ENCODE measurements at places on chromosomes 5 and 9. TPM values are rescaled to one million over a fixed set of nuclear protein-coding genes. Genes with fewer than 3 reads are reported as not detected.

DNA sequence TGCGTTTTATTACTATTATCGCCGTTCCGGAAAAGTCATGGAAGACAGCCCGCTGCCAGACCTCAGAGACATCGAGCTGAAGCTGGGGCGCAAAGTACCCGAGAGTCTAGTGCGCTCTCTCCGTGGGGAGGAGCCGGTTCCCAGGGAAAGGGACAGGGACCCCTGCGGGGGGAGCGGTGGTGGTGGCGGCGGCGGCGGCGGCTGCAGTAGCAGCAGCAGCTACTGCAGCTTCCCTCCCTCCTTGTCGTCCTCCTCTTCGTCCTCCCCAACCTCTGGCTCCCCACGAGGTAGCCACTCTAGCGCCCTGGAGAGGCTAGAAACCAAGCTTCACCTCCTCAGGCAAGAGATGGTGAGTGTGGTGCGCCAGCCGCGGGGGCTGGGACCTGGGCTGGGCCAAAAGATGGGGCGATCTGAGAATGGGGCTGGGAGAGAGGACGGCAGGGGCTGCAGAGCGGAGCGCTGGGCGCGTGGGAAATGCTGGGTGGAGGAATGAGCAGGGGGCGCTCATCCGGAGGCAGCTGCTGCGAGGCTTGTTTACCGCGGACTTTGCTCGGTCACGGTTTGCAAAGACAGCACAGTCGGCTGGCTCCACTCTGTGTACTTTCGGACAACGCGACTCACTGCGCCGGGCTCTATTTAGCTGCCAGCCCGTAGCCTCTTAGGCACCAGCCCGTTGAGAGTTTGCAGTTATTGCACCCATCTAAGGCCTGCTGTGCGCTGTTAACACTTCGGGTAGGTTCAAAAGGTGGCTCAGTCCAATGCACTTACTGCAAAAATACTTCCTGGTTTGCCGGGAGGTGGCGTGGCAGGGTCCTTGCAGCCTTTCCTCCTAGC is 1.1 kb downstream of the LURAP1L start:
- peak overlapping the region; percentile 98 for H3K4me3 ChIP-seq
- peak; percentile 88 for DNase-seq
- no peaks in the 10 kb centered on the region for H3K4me1 ChIP-seq
- H3K27me3 ChIP-seq = no peaks in the 10 kb centered on the region

Gene FRMPD1
- 0.04 TPM for total RNA-seq

Gene LHFPL2
- total RNA-seq = 26.3 TPM

DNA sequence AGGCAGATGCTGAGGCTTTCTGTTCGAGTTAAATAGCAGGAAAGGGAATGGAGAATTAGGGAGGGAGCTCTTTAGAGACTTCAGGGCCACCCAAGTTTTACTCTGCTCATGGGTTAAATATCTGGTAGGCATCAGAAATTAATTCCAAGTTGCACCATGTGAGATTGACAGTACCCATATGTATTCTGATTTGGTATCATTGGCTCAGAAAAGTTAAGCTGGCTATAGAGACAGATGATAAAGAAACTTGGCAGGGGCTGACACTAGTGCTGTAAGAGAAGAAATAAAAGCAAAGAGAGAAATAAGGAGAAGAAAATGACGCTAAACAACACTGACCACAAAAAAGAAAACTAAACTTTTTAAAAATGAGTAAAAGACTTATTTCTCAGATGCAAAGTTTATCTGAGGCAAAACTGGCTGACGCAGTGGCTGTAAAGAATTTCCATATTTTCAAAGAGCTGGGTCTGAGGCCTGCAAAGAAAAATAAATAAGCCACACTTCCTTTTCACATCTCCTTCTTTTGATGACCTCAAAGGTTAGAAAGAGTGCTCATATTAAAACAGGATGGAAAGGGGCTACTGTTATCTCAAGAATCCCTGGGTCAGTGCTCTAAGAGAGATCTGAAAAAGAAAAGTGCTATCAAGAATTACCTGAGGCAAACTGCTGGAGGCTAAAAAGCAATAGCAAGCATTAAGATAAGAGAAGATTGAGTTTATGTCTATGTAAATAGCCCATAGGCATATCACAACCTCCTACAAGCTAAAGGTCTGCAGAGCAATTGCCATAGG is 399.0 kb upstream of the MEF2C start:
- H3K4me3 ChIP-seq = no peak overlapping the region
- no peak for DNase-seq
- no peaks in the 10 kb centered on the region for H3K4me1 ChIP-seq
- 0 out of 3 replicates have a peak, but pooled peaks cover 1% of the 10 kb centered on the region for H3K36me3 ChIP-seq
- H3K27me3 ChIP-seq = no peaks in the 10 kb centered on the region

- H3K4me1 ChIP-seq = peaks cover 2% of the 10 kb centered on the region
- no peak for DNase-seq
- H3K27me3 ChIP-seq = no peaks in the 10 kb centered on the region
These were observed 6.1 kb upstream of the PANK3 start for GRCh38 chr5:168585119-168585856.

Gene ITGA2
- total RNA-seq = 3.2 TPM

Gene SLC1A3
- total RNA-seq = 18.6 TPM

Gene MAML1
- 51.1 TPM for total RNA-seq

- peaks cover 2% of the 10 kb centered on the region for H3K4me1 ChIP-seq
- H3K27ac ChIP-seq = no peak overlapping the region
- peak; percentile 27 for DNase-seq
- no peak overlapping the region for H3K4me3 ChIP-seq
- no peaks in the 10 kb centered on the region for H3K27me3 ChIP-seq
These were observed 58.9 kb downstream of the ZNF618 start for GRCh38 chr9:113934829-113935676.

DNA sequence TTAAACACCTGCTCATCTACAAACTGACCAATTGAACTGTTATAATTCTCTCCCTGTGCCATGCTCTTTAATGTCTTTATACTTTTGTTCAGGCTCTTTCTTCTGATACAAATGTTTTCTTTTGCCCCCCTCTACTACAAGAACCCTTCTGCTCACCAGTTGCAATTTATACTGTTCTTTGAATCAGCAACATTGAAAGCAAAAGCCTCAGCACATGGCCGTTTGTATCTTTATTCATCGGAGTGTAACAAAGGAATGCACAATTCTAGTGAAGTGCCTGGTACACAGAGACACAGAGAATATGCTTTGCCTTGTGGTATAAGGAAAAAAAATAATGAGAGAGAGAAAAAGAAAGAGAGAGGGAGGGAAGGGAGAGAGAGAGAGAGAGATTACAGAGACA is 547.1 kb downstream of the CDH12 start:
- no peak overlapping the region for H3K27ac ChIP-seq
- no peaks in the 10 kb centered on the region for H3K4me1 ChIP-seq
- no peak overlapping the region for H3K4me3 ChIP-seq
- no peaks in the 10 kb centered on the region for H3K27me3 ChIP-seq
- DNase-seq = no peak

DNA sequence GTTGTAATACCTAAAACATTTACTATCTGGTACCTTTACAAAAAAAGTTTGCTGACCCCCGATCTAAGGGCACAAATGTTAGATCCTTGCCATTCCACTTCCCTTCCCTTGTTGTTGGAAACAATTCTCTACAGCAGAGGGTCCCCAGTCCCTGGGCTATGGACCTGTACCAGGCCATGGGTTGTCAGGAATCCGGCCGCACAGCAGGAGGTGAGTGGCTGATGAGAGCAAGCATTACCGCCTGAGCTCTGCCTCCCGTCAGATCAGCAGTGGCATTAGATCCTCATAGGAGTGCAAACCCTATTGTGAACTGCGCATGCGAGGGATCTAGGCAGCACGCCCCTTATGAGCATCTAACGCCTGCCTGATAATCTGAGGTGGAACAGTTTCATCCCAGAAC is 248.5 kb downstream of the AP3B1 start:
- H3K27ac ChIP-seq = no peak overlapping the region
- DNase-seq = peak; percentile 58
- peaks cover 10% of the 10 kb centered on the region for H3K36me3 ChIP-seq

DNA sequence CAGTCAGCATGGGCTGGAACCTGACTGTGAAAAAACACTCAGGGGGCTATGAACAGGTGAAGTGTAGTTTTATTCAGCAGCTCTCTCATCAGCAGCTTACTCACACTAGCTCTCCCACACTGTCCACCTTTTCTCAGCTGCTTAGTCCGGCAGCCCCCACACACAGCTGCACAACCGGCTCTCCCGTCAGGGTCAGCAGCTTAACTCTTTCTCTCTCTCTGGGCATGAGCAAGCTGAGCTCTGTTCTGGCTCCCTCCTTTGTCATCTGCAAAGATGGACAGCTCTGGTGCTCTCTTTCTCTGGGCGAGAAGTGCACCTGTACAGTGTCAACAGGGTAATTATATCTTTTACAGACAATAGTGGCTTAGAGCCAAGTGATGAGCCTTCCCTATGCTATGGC is 8.2 kb downstream of the DMAC1 start:
- DNase-seq = no peak
- H3K27me3 ChIP-seq = no peaks in the 10 kb centered on the region
- no peak overlapping the region for H3K4me3 ChIP-seq

Gene SLC34A1
- total RNA-seq = not detected

Gene CTSV
- 82.2 TPM for total RNA-seq

DNA sequence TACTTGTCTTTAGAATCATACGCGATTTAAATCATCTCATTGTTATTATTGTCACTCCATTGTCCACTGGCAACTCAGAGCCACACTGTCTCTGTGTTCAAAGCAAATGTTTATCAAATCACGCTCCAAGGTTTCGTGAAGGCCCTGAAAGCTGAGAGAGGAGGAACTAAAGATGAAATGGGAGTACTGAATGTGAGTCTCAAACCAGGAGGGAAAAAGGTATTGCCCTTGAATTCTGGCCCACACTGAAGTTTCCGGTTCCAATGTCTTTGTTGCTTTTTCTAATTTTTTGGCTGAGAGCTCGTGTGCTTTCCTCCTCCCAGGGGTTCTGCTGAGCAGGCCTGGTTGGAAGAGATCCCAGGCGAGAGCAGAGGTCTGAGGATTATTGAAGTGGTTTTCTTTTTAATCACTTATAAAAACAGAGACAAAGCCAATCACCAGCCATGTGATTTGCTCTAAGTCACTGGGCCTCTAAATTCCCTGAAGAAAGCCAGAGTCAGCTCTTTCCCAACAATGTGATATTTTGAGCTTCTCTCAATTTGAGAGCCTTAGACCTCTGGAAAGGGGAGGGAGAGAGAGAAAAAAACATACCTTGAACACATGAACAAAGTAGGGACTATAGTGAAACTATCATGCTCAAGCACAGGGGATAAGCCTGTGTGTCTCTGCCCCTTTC is 420.8 kb upstream of the GRAMD2B start:
- H3K27ac ChIP-seq = no peak overlapping the region
- no peaks in the 10 kb centered on the region for H3K27me3 ChIP-seq
- no peaks in the 10 kb centered on the region for H3K4me1 ChIP-seq
- no peak for DNase-seq
- H3K36me3 ChIP-seq = 0 out of 2 replicates have a peak, but pooled peaks cover 6% of the 10 kb centered on the region
- no peak overlapping the region for H3K4me3 ChIP-seq

DNA sequence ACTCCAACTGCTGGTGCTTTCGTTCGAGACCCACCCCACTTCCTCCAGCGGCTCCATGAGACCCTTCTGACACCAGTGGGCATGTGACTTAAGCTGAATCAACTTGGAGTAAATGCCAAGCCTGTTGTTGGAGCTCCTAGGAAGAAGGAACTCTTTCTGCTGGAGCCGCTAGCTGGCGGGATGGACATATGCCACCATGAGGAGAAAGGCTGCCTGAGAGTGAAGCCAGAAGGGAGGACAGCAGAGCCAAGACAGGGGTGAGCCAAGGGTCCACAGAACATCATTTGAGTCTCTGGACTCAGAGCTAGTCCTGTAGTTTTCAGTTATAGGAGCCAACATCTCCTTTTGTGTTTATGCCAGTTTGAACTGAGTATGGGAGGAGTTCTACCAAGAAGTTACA is 35.9 kb downstream of the ANXA6 start:
- no peaks in the 10 kb centered on the region for H3K4me1 ChIP-seq
- no peak overlapping the region for H3K4me3 ChIP-seq
- no peaks in the 10 kb centered on the region for H3K27me3 ChIP-seq
- H3K27ac ChIP-seq = no peak overlapping the region
- DNase-seq = no peak

GRCh38 chr9:20760246-20760891 is 76.3 kb downstream of the FOCAD start:
- peaks cover 33% of the 10 kb centered on the region for H3K36me3 ChIP-seq
- no peak for DNase-seq
- H3K4me3 ChIP-seq = no peak overlapping the region
- H3K4me1 ChIP-seq = no peaks in the 10 kb centered on the region
- no peak overlapping the region for H3K27ac ChIP-seq

GRCh38 chr5:142726188-142726731 is 40.4 kb upstream of the FGF1 start:
- no peak overlapping the region for H3K27ac ChIP-seq
- DNase-seq = no peak
- no peaks in the 10 kb centered on the region for H3K27me3 ChIP-seq
- no peaks in the 10 kb centered on the region for H3K4me1 ChIP-seq
- no peak overlapping the region for H3K4me3 ChIP-seq

- H3K4me3 ChIP-seq = no peak overlapping the region
- no peaks in the 10 kb centered on the region for H3K36me3 ChIP-seq
- H3K27ac ChIP-seq = no peak overlapping the region
- no peaks in the 10 kb centered on the region for H3K27me3 ChIP-seq
- H3K4me1 ChIP-seq = no peaks in the 10 kb centered on the region
These were observed 369.2 kb downstream of the TLE4 start for GRCh38 chr9:79940919-79941318.

GRCh38 chr5:5985332-5985731 is 393.0 kb downstream of the MED10 start:
- no peaks in the 10 kb centered on the region for H3K27me3 ChIP-seq
- H3K4me1 ChIP-seq = no peaks in the 10 kb centered on the region
- no peak overlapping the region for H3K27ac ChIP-seq
- H3K36me3 ChIP-seq = no peaks in the 10 kb centered on the region
- no peak overlapping the region for H3K4me3 ChIP-seq

GRCh38 chr9:70519912-70520724 is 105.7 kb upstream of the KLF9 start:
- no peaks in the 10 kb centered on the region for H3K36me3 ChIP-seq
- H3K4me1 ChIP-seq = no peaks in the 10 kb centered on the region
- H3K27ac ChIP-seq = no peak overlapping the region
- no peak for DNase-seq
- H3K27me3 ChIP-seq = no peaks in the 10 kb centered on the region

Gene GPR151
- total RNA-seq = not detected

DNA sequence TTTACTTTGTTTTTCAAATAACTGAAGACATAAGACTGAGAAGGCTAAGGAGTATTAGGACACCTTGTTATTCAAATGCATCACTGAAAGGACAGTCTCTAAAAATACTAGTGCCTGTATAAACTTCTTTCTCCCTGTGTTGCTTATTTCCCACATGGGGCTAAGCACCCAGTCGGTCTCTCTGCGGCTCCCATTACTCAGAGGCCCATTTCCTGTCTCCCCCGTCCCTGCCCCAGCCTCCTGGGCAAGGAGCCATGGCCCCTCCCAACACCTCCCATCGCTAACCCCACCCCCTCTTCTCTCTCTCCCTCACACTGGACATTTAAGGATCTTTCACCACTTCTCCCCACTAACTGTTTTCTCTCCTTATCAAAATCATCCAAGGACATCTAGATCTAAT is 81.9 kb downstream of the EBF1 start:
- H3K36me3 ChIP-seq = no peaks in the 10 kb centered on the region
- H3K27ac ChIP-seq = peak overlapping the region; percentile 51
- no peaks in the 10 kb centered on the region for H3K27me3 ChIP-seq
- peaks cover 7% of the 10 kb centered on the region for H3K4me1 ChIP-seq
- peak; percentile 66 for DNase-seq

Gene PDE6A
- not detected for total RNA-seq

GRCh38 chr9:110125207-110125751 is 82.7 kb downstream of the C9orf152 start:
- H3K36me3 ChIP-seq = no peaks in the 10 kb centered on the region
- no peaks in the 10 kb centered on the region for H3K27me3 ChIP-seq
- H3K27ac ChIP-seq = no peak overlapping the region
- peaks cover 29% of the 10 kb centered on the region for H3K4me1 ChIP-seq

All from H9 (cell line).